ENCODE measurements at places on chromosomes 2 and 18.

- no peak for DNase-seq
- no peak overlapping the region for H3K4me3 ChIP-seq
- no peaks in the 10 kb centered on the region for H3K4me1 ChIP-seq
- no peak overlapping the region for H3K27ac ChIP-seq
- peaks cover 18% of the 10 kb centered on the region for H3K27me3 ChIP-seq
- no peaks in the 10 kb centered on the region for H3K36me3 ChIP-seq
These were observed 35.2 kb upstream of the KLF11 start for GRCh38 chr2:10007921-10008808.

- peak; percentile 81 for DNase-seq
- H3K4me3 ChIP-seq = peak overlapping the region; percentile 44
- peaks cover 6% of the 10 kb centered on the region for H3K36me3 ChIP-seq
- peaks cover 83% of the 10 kb centered on the region for H3K4me1 ChIP-seq
- peak overlapping the region; percentile 88 for H3K27ac ChIP-seq
- H3K27me3 ChIP-seq = no peaks in the 10 kb centered on the region
These were observed 52.0 kb downstream of the ZFP36L2 start for GRCh38 chr2:43174368-43174916.

GRCh38 chr2:60433018-60433596, 120.3 kb downstream of the BCL11A start:
- H3K27ac ChIP-seq = no peak overlapping the region
- no peak overlapping the region for H3K4me3 ChIP-seq
- peaks cover 2% of the 10 kb centered on the region for H3K27me3 ChIP-seq
- H3K4me1 ChIP-seq = no peaks in the 10 kb centered on the region

DNA sequence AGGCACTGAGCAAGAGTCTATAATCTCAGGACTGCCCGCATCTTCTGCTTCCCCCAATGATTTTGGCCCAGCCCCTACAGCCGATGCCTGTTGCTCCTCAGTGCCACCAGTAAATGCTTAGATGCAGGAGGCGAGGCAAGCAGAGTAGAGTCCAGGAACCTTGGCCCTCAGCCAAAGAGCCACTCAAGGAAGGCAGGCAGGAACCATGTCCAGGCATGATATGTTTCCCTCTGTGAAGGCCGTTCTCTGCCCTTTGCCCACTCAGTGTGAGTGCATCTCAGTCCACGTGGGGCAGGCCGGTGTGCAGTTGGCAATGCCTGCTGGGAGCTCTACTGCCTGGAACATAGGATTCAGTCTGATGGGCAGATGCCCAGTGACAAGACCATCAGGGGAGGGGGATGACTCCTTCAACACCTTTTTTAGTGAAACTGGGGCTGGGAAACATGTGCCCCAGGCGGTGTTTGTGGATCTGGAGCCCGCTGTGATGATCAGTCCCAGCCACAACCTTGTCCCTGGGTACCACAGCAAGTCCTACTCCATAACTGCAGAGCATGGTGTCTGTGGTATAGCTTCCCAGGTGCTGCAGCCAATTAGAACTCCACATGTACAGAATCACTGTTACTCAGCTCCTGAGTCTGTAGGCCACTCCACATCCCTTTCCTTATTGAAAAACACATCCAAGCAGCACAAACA, 9.7 kb upstream of the DNAJB2 start:
- no peak overlapping the region for H3K27ac ChIP-seq
- no peaks in the 10 kb centered on the region for H3K4me1 ChIP-seq
- H3K36me3 ChIP-seq = no peaks in the 10 kb centered on the region
- H3K27me3 ChIP-seq = peaks cover 10% of the 10 kb centered on the region

DNA sequence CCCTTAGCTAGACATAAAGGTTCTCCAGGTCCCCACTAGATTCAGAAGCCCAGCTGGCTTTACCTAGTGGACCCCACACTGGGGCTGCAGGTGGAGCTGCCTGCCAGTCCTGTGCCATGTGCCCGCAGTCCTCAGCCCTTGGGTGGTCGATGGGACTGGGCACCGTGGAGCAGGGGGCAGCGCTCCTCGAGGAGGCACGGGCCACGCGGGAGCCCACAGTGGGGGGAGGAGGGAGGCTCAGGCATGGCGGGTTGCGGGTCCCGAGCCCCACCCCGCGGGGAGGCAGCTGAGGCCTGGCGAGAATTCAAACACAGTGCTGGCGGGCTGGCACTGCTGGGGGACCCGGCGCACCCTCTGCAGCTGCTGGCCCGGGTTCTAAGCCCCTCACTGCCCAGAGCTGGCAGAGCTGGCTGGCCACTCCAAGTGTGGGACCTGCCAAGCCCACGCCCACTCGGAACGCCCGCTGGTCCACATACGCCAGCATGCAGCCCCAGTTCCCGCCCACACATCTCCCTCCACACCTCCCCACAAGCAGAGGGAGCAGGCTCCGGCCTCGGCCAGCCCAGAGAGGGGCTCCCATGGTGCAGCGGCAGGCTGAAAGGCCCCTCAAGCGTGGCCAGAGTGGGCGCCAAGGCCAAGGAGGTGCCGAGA, 119.7 kb upstream of the NRXN1 start:
- H3K27me3 ChIP-seq = no peaks in the 10 kb centered on the region
- no peak overlapping the region for H3K4me3 ChIP-seq
- H3K4me1 ChIP-seq = no peaks in the 10 kb centered on the region
- no peak for DNase-seq
- H3K27ac ChIP-seq = no peak overlapping the region
- no peaks in the 10 kb centered on the region for H3K36me3 ChIP-seq

DNA sequence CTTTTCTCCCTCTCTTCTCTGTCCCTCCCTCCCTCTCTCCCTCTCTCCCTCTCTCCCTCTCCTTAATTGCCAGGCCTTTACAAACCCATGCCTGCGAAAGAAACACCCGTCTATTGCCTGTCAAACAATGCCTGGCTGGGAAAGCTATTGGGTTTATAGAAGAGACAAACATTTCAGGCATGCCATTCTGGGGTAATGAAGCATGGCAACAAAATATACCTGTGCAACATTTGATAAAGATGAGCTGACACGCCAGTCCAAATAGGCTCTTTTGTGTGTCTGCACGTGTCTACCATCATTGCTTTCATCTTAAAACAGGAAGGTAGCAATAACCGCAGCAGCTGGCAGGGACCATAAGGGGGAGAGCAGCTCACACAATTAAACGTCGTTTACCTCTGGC, 282.1 kb downstream of the ZNF516 start:
- H3K36me3 ChIP-seq = no peaks in the 10 kb centered on the region
- peak; percentile 33 for DNase-seq
- H3K4me3 ChIP-seq = no peak overlapping the region
- H3K27ac ChIP-seq = no peak overlapping the region
- peaks cover 4% of the 10 kb centered on the region for H3K27me3 ChIP-seq

GRCh38 chr2:163887182-163887581, 151.4 kb upstream of the FIGN start:
- no peaks in the 10 kb centered on the region for H3K4me1 ChIP-seq
- DNase-seq = no peak
- no peak overlapping the region for H3K4me3 ChIP-seq
- H3K36me3 ChIP-seq = no peaks in the 10 kb centered on the region

DNA sequence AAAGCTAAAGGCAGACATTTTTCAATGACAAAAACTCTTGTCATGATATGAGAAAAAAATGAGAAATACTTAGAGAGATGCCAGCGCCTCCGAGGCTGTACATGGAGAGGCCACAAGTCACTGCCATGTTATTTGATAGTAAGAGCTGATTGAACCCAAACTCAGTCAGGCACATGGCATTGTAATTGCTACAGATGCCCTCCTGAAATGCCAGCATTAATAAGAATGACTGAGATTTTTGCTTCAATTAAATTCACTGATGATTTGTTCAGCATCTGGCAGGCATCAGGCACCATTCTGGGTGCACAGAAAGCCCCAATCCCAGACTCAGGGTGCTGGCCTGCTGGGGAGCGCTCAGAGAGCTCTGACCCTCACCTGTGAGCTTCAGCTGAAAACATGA, 129.0 kb upstream of the PXDN start:
- H3K4me1 ChIP-seq = no peaks in the 10 kb centered on the region
- no peak for DNase-seq
- H3K36me3 ChIP-seq = no peaks in the 10 kb centered on the region
- H3K27me3 ChIP-seq = no peaks in the 10 kb centered on the region
- H3K27ac ChIP-seq = no peak overlapping the region
- no peak overlapping the region for H3K4me3 ChIP-seq

- no peaks in the 10 kb centered on the region for H3K4me1 ChIP-seq
- no peaks in the 10 kb centered on the region for H3K36me3 ChIP-seq
- no peak overlapping the region for H3K27ac ChIP-seq
- H3K27me3 ChIP-seq = no peaks in the 10 kb centered on the region
- no peak overlapping the region for H3K4me3 ChIP-seq
These were observed 569.0 kb downstream of the DCDC2C start for GRCh38 chr2:4272261-4272858.

- no peak overlapping the region for H3K4me3 ChIP-seq
- no peak overlapping the region for H3K27ac ChIP-seq
- no peak for DNase-seq
- H3K27me3 ChIP-seq = no peaks in the 10 kb centered on the region
- H3K4me1 ChIP-seq = no peaks in the 10 kb centered on the region
These were observed 12.5 kb upstream of the GPR39 start for GRCh38 chr2:132404056-132404455.

DNA sequence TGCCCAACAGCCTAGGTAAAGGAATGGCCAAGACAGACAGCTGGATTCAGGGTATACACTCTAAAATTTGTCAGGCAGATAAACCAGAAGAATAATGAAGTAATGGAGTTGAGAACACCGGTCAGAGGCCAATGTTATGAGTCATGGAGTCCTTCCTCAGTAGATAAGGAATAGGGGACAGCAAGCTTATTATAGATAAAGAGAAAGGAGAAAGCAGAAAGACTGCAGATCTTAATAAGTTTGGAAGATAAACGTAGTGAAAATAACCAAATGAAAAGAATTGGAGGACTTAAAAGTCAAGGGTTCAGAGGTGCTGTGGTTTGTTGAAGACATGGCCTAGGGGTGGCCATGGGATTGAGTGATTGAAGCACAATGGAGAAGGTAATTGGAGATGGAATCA, 63.5 kb upstream of the NFE2L2 start:
- peaks cover 11% of the 10 kb centered on the region for H3K4me1 ChIP-seq
- DNase-seq = no peak
- no peak overlapping the region for H3K27ac ChIP-seq

DNA sequence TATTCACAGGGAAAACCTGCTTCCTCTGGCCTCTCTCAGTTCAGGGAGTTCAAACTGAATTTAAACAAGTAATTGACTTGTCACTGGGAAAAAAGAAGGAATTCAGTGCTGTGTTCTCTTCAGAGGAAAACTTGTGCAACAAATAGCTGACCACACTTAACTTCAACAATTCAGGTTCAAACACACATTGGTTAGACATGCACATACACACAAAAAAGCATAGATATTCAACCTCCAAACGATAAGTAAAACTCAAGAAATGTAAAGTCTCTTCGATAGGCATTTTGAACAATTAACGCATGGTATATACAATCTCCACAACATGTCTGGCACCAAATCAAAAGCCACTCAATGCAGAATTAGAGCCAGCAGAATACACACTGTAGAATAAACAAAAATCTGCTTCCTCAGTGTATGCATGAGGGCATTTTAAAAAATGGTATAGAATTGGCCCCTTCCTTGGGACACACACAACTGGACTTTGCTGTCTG, 269.0 kb downstream of the TCF4 start:
- peaks cover 12% of the 10 kb centered on the region for H3K4me1 ChIP-seq
- H3K4me3 ChIP-seq = no peak overlapping the region
- no peak overlapping the region for H3K27ac ChIP-seq

- no peak overlapping the region for H3K4me3 ChIP-seq
- H3K4me1 ChIP-seq = no peaks in the 10 kb centered on the region
- no peaks in the 10 kb centered on the region for H3K36me3 ChIP-seq
- H3K27ac ChIP-seq = no peak overlapping the region
These were observed 106.4 kb downstream of the LOXHD1 start for GRCh38 chr18:46550609-46551008.

GRCh38 chr2:17879137-17879912, 858 bp downstream of the KCNS3 start:
- H3K4me3 ChIP-seq = peak overlapping the region; percentile 58
- H3K27me3 ChIP-seq = peaks cover 57% of the 10 kb centered on the region
- no peak for DNase-seq
- no peaks in the 10 kb centered on the region for H3K36me3 ChIP-seq
- no peak overlapping the region for H3K27ac ChIP-seq

- peaks cover 49% of the 10 kb centered on the region for H3K27me3 ChIP-seq
- no peak for DNase-seq
- H3K4me3 ChIP-seq = no peak overlapping the region
- H3K4me1 ChIP-seq = peaks cover 15% of the 10 kb centered on the region
These were observed 4.0 kb upstream of the INHBB start for GRCh38 chr2:120341977-120342376.

GRCh38 chr2:19355014-19355405, 3.4 kb downstream of the OSR1 start:
- H3K36me3 ChIP-seq = peaks cover 3% of the 10 kb centered on the region
- H3K4me1 ChIP-seq = peaks cover 37% of the 10 kb centered on the region
- peak; percentile 12 for DNase-seq
- H3K27me3 ChIP-seq = peaks cover 85% of the 10 kb centered on the region
- no peak overlapping the region for H3K27ac ChIP-seq
- no peak overlapping the region for H3K4me3 ChIP-seq

DNA sequence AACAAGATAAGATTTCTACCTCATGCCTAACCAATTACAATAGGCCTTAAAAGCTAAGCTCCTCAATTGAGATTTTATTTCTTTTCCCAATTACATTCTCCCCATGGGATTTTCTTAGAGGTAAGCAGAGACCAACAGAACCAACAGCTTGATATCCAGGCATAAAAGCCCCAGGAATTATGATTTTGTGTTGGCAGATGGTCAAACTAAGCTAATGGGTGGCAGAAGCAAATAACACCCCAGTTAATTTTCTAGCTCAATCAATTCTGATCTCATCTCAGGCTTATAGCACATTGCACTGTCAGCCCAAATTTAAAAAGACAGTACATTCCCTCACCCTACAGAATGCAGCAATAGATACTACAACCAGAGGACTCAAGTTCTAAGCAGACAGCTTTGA, 156.4 kb downstream of the NRXN1 start:
- no peak overlapping the region for H3K27ac ChIP-seq
- no peaks in the 10 kb centered on the region for H3K27me3 ChIP-seq
- H3K36me3 ChIP-seq = no peaks in the 10 kb centered on the region
- no peak for DNase-seq

- no peak overlapping the region for H3K4me3 ChIP-seq
- no peaks in the 10 kb centered on the region for H3K36me3 ChIP-seq
- H3K4me1 ChIP-seq = no peaks in the 10 kb centered on the region
- H3K27me3 ChIP-seq = no peaks in the 10 kb centered on the region
- DNase-seq = no peak
These were observed 599.8 kb downstream of the NRXN1 start for GRCh38 chr2:50431958-50432650.

All from activated CD8-positive, alpha-beta T cell treated with anti-CD3 and anti-CD28 coated beads, Interleukin-2, amount 10 ng/mL, durations not matched to agents 7 days and 5 days (primary cell).